ENCODE measurements at places on chromosomes 7 and 10.

- DNase-seq: no peak
Observed at GRCh38 chr7:87926581-87927461, 7.2 kb upstream of the ADAM22 start.

- no peak for DNase-seq
Observed at GRCh38 chr7:17486835-17487234, 188.4 kb downstream of the AHR start.

DNA sequence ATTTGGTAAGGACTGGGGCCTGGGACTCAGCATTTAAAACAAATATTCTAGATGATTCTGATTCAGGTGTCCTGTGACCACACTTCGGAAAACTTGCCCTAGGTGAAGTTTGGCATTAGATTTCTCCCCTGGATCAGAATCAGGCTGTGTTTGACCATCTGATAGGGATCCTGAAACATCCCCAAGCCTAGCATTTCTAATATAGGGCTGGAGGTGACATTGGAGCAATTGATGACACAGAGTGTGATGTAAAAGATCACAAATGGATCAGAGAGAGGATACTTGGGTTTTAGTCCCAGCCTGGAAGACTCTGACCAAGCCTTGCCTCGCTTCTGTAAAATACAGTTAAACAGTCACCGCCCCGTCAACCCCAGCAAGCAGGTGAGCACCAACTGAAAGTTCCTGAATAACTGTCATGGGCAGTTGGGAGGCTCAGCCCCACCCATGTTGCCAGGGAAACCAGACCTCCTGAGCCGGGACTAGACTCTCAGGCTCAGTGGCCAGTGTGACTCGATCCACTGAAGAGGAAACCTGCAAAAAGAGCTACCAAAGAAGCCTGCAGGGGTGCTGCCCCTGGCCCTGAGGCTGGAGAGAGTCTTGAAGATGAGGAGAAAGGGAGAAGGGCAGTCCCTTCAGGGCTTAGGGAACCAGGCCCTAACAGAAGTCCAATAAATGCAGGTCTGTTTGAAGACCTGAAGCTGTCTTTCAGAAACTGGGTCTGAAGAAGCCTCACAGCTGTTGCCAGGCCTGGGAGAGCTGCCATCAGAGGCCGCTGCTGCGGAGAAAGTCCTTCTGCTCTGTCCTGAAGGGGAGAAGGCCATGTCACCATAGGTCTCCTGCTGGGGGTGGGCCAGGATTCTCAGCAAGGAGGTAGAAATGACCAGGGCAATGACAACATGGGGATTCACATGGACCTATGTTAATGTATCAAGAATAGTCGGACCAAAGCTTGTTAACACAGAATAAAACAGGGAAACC lies 126.1 kb upstream of the KCNMA1 start:
- DNase-seq: no peak

DNA sequence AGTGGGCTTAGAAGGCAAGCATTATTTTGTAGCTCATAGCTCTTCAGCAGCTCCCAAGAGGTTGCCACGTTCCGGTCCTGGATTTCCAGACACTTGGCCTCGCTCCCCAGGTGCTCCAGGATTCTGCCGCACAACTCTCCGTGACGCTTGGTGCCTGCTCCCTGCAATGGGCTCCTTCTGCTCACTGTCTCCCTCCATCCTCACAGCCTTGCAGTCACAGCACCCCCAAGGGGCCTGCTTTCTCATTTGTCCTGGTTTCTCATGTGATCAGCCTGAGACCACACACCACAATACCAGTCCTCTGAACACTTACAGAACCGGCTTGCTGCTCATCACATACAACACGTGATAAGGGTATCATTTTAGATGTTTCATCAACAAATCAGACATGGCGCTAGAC lies 9.8 kb downstream of the IGFBP3 start:
- DNase-seq: no peak

GRCh38 chr7:84021292-84021908 lies 173.2 kb downstream of the SEMA3A start:
- no peak for DNase-seq

DNA sequence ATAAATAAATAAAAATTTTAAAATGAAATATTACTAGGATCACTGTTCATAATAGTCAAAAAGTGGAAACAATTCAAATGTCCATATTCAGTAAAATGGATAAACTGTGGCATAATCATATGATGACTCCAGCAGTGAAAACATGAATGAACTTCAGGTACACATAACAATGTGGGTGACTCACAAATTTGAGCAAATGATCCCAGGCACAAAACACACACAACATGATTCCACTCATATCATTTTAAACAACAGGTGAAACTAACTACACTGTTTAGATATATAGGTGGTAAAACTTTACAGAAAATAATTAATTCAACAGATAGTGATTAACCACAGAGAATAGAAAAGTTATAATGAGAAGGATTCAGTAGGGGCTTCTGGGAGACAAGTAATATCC lies 14.7 kb upstream of the SAMD8 start:
- no peak for DNase-seq

- no peak for DNase-seq
Observed at GRCh38 chr7:114412548-114412947, 2.1 kb upstream of the FOXP2 start.

GRCh38 chr10:80741278-80741677 lies 203.6 kb downstream of the SH2D4B start:
- DNase-seq: no peak

GRCh38 chr10:119313644-119314043 lies 106.3 kb downstream of the GRK5 start:
- no peak for DNase-seq

GRCh38 chr7:93196336-93196735 lies 29.9 kb downstream of the HEPACAM2 start:
- no peak for DNase-seq

DNA sequence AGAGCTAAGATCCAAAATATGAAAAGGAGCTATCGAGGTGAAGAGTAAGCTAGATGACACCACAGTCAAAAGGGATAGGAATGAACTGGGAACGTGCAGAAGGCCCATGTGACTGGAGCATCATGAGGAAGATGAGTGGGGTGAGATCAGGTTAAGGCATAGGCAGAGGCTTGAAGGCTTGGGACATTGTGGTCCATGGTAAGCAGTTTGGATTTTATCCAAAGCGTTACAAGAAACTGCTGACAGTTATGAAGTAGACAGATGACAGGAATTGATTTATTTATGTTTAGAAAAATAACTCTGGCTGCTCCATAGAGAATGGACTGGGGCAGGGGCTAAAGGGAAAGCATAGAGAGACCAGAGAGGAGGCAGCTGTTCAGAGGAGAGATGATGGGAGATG lies 18.1 kb upstream of the PANK1 start:
- DNase-seq: no peak
